Right kidney (tissue), 9 donors: ENCODE measurements at places on chromosomes 11 and 22.
A peak's percentile ranks its signal among the peaks of the same experiment; 100 is the strongest.

- no peak for DNase-seq
Measured at GRCh38 chr11:105447936-105448702, 161.8 kb upstream of the GRIA4 start.

GRCh38 chr11:8002676-8003075, 15.5 kb downstream of the EIF3F start:
- no peak for DNase-seq

DNA sequence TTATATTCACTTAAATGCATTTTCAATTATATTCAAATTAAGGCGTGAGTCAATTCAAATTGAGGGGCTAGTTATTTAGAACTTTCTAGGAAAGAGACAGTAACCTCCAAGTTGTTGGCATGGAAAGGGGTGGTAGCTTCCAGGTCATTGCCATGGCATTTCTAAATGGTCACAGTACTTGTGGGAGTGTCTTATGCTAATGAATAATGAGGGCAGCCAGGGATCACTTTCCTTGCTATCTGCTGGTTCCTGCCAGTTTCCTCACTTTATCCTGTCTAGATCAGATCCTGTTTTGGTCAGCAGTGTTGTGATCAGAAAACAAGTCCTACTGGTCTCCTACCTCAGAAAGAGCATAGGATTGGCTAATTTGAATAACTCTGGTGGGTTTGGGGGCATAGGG, 21.8 kb upstream of the RNASEH2C start:
- DNase-seq = no peak

- no peak for DNase-seq
Measured at GRCh38 chr22:22022255-22022840, 39.8 kb upstream of the TOP3B start.

DNA sequence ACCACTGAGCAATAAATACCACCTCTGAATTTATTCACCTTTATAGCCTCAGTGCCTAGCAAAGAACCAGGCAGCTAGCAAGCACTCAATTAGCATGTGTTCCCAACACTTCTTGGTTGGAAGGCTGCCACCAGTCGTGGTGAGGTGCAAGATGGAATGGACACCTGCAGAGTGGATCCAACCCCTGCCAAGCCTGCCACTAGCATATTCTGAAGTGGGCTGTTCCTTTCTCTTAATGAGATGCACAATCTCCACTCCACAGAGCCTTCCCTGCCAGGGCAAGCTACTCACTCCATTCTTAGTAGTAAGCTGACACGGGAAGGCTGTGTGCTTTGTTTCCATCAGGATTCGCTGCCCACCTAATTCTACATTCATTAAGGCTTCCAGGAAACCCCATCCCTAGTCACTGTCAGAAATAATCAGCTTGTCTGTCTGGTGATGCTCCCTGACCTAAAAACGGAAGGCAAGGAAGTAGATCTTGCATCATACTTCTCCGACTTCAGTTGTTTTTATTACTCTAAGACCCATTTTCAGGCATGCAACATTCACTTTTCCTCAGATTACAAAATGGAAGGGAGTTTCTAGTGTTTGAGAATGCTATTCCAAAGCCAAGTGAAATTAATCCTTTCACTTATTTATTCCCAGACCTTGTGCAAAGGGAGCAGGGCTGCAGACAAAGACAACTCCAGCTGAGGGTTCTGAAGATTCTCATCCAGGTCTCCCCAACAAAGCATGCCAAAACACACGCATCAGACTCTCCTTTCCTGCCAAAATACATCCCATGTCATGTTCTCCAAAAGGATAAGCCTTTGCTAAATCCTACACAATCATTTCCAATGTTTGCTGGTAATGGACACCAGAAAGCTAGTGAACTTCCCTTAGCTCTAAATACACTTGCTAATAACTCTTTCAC, 128.0 kb downstream of the TENM4 start:
- DNase-seq = no peak

DNA sequence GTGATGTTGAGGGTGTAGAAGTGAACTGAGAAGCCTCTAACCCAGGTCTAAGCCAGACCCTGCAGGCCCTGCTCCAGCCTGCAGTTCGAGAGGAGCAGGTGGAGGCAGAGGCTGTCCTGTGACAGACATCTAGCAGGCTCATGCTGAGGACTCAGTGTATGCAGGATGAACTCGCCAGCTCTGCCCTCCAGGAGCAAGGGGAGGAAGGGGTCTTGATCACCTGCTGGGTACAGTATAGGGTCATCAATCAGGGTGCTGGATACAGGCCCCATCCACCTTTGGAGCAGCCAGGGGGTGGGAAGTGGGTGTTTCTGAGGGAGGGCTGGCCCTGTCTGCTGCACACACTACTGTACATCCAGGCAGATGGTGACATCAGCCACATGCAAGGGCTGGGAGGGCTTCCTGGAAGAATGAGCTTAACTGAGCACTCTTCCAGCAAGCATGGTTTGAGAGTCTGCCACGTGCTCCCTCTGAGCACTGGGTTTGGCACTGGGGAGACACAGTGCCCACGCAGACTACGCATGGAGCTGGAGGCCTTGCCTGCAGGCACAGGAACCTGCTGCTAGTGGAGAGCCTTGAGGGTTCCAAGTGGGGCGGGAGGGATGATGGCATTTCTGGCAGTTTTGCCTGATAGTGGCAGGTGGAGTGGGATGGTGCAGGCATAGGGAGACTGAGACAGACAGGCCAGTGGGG, 9.2 kb downstream of the MAPK8IP1 start:
- DNase-seq = no peak

DNA sequence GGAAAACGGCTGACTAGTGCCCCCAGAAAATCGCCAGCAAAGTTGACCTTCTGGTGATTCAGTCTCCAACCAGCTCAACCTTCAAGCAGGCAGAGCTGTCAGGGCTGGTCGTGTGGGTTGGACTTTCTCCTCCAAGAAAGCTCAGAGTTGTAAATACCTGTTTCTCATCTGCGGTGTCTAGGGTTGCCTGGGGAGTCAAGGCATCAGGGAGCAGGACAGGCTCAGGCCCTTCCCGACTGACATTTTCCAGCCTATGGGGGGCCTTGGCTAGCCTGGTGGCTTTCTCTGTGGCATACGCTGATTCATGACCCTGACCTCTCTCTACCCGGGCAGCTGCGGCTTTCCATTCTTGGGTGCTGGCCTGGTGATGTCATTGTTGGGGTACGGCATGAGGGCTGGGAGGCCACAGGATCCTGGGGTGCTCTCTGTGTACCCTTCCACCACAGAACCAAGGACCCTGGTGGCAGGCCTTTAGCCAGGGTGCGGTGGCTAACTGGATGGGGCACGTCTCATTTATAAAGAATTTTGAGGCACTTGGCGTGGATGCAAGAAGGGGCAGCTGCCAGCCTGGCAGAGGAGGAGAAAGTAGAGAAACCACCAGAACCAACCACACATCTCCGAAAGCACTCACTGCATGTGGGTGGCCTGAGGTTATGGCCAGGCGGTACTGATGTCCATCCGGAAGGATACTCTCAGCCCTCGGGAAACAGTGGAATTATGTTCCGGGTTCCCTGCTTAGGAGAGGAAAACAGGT, 64.9 kb downstream of the BCR start:
- no peak for DNase-seq

DNA sequence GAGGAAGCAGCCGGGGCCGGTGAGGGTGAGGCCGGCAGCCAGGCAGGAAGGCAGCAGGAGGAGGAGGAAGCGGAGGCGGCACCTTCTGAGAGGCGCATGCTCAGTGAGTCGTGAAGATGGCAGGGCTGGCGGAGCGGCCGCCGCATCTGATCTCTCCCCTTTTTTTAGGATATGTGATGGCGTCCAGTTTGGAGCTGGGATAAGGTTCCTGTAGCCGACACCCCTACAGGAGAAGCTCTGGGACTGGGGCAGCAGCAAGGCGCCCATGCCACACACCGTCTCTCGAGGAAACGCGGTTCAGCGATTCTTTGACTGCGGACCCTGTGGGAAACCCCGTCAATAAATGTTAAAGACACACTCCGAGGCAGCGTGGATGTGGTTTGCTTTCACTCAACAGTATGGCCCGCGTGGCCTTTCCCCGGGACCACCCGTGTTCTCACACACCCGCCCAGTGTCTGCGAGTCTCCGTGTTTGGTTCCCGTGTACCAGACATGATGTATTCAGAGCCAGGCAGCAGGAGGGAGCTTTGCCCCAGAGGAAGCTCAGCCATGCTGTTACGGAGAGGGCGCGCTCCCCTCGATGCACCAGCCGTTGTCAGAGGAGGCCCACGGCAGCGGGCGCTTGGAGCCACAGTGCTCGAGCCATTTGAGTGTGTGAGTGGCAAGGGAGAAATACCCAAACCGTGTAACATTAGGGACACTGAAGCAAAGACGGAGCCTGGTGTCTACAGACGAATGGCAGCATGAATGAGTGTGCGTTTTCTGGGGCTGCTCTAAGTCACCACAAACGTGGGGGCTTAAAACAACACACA, 27.7 kb upstream of the PARVB start:
- DNase-seq = peak; percentile 51

GRCh38 chr11:3121931-3122774, 43.0 kb downstream of the OSBPL5 start:
- no peak for DNase-seq

DNA sequence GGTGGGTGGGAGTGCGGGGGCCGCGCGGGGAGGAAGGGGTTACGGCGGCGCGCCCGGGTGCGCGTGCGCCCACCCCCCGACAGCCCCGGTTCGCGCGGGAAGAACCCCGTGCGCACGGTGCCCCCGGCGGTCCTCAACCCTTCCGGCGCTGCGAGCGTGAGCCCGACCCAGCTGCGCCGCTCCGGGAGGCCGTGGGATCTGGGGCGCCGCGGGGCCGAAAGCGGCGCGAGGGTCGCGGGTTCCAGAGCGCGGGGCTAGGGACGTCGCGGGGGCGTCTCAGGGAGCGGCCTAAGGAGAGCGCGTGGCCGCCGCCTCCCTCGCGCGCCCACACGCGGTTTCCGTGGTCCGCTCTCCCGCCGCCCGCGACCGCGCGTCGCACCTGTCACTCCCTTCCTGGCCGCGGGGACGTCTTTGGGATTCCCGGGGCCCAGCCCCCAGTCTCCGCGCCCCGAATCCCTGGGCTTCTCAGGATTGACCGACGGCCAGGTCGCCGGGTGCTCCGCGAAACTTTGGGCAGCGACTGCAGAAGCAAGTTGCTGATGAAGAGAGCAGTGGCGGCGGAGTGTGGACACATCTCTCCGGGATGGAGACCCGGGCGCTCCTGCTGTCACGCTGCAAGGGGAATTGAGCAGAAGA, 582 bp downstream of the SREBF2 start:
- peak; percentile 90 for DNase-seq

DNA sequence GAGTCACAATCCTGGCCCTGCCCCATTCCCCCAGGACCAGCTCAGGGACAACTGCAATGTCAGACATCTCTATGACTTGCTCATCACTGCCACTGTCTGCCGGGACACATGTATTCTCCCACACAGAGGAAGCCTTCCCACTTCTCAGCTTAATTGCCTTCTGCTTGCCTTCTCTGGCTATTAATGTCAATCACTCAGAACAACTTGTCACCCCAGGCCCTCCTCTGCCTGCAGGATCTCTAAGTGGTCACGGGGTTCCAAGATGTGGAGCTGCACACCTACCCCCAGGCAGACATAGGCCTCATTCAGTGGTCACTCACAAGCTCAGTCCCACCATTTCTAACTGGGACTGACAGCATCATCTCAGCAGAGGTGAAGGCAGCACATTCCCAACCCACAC, 15.1 kb downstream of the PLEKHA7 start:
- no peak for DNase-seq
